Astrocyte of the hippocampus (primary cell): ENCODE measurements at places on chromosomes 6 and 20.
A peak's percentile ranks its signal among the peaks of the same experiment; 100 is the strongest.

DNA sequence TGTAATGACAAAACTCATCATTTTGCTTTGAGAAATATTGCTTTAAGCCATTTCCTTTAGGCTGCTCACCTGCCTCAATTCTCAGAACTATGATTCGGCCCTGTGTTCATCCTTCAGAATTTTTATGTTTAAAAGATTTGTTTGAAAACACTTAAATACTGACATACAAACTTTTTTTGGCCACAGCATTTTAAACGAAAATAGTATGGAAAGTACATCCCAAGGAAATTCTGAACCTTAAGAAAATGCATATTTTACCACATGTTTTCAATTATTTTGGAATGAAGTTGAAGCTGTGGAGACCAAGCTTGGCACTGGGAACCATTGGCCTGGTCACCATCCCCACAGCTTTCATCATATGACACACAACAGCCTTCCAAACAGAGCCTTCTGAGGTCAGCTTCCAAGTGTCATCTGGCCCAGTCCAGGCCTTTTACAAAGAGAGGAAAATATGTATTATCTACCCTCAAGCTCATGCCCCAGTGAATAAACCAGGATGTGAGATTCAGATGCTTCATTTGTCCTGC, 83.3 kb downstream of the SOD2 start:
- no peak for DNase-seq

- peak; percentile 90 for DNase-seq
Measured at GRCh38 chr20:31560094-31560745, 44.9 kb upstream of the ID1 start.

- DNase-seq, result no peak
Measured at GRCh38 chr6:142874676-142875075, 70.3 kb downstream of the HIVEP2 start.

DNA sequence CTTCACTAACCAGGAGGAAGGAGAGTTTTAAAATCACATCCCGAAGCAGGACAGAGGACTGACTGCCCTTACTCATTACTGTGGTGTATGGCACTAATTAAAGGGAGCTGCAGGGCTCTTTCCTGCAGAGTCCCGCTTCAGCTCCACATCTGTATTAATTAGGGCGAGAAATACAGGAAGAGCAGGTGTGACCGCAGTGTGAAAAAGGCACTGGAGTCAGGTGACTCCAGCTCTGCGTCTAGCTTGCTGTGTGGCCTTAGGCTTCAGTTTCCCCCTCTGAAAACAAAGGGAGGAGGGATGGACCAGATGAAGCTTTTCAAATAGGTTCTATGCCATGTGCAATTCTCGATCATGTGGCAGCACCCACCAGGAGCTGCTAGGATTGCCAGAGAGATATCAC, 34.0 kb downstream of the KIAA1755 start:
- no peak for DNase-seq

- no peak for DNase-seq
Measured at GRCh38 chr6:34987506-34987905, 98.5 kb downstream of the ANKS1A start.

DNA sequence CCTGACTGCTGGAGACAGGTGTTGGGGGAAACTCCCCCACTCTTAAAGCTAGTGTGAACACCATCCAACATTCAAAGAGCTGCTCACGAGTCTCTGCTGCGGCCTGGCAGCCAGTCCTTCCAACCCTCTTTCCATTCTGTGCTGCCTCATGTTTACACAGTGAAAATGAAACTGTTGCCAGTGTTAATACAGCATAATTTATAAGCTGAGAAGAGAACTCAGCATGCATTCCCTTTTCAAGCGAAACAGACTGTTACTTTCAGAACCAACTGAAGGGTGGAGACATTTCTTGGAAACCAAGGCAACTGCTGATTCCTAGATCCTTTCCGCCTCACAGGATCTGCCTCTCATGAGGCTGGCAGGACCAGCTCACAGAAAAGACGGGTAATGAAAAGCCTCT, 533.8 kb upstream of the ID4 start:
- peak; percentile 72 for DNase-seq
